Colonic mucosa (tissue), 4 donors: ENCODE measurements at places on chromosomes 6 and 20.

GRCh38 chr6:113281431-113281830, 575.7 kb upstream of the MARCKS start:
- no peak for DNase-seq

- no peak for DNase-seq
Measured at GRCh38 chr20:9442858-9443257, 71.5 kb upstream of the LAMP5 start.

- DNase-seq: no peak
Measured at GRCh38 chr6:166206066-166206465, 38.4 kb upstream of the TBXT start.

DNA sequence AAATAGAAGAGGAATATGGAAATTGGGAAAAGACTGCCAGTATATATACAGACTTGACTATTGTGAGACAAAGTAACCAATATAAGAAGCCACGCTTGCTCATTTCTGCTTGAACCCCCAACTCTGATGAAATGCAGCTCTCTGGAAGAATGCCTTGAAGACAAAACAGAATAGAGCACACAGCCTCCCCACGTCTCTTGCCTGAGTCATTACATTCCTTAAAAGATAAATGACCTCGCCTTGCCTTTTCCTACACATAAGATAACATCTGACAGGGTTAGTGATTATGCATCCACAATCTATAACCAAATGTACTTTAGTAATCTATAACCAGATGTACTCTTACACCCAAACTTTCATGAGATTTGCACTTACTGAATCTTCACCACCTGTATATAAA, 141.1 kb upstream of the EEF1E1 start:
- DNase-seq: no peak

DNA sequence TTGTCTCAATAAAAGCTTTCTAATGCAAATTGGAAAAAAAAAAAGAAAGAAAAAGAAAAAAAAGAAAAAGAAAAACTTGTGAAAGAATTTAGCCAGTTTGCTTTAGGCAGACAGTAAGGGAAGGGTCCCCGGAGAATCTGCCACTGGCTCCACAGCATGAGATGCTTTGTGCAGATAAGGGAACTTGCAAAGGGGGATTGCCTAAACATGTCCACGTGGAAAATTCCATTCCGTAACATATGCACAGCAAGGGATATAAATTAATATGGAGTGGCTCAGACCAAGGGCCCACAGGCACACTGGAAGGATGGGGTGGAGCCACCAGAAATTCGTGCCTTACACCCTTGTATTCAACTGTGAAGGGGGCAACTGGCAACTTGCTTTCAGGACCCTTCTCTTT, 45.4 kb downstream of the MKKS start:
- no peak for DNase-seq
